NCI-H1417 treated with DMSO at 0.1 percent for 48 hours (cell line): ENCODE measurements at places on chromosomes 5 and 9.

DNA sequence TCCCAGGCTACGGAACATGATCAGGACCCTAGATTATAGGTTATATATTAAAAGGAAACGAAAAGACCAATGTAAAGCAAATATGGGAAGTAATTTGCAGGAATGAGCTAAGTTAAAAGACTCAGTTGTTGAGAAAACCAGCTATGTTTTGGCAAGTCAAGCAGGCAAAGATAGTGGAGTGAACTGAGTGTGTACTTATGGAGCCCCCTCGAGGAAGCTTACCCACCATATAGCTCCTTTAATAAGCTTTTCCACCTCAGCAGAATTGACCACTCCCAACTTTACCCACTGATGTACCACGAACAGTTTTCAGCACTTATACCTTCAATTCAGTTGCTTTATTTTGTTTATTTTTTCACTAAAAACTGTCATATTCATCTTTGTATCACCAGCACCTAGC is 57.3 kb upstream of the PJA2 start:
- DNase-seq, result no peak

GRCh38 chr5:4520559-4520958 is 619.6 kb upstream of the ADAMTS16 start:
- DNase-seq, result no peak

DNA sequence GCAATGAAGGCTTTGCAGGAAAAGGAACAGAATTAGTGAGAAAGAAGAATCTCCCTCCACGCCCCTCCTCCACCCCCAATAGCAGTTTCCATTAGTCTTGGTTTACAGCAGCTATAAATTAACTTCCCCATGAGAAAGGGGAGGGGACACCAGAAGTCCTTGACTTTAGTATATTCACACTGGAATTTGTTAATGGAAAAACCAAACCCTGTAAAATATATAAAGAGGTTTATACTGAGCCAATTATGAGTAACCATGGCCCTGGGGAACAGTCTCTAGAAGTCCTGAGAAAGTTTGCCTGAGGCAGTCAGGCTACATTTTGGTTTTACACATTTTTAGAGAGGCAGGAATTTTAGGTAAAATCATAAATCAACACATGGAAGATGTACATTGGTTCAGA is 88.5 kb downstream of the ALDH1A1 start:
- no peak for DNase-seq

DNA sequence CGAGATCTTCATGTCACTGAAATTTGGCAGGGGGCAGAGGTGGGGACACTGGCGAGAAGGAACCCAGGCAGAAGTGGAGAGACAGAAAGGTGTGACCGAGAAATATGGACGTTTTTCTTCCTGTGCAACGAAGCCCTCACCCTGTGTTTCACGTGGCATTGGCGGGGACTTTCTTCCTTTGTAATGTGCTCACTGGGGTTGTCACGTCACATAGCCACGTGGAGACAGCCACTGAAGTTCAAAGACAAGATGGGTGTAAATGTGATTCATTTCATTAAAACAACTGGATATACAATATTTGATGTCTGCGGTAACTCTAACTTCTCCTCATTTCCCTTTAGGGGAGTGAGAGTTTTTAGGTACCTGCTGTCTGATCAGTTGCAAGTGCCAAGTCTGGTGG is 225.7 kb downstream of the FSTL4 start:
- no peak for DNase-seq

GRCh38 chr5:72822944-72823343 is 6.5 kb downstream of the TNPO1 start:
- DNase-seq, result no peak

- DNase-seq, result no peak
Measured at GRCh38 chr9:100669968-100670367, 92.1 kb downstream of the CAVIN4 start.

GRCh38 chr5:79235261-79235633 is 684 bp upstream of the JMY start:
- DNase-seq, result no peak

GRCh38 chr9:79395755-79396154 is 176.0 kb upstream of the TLE4 start:
- DNase-seq, result peak; percentile 40

DNA sequence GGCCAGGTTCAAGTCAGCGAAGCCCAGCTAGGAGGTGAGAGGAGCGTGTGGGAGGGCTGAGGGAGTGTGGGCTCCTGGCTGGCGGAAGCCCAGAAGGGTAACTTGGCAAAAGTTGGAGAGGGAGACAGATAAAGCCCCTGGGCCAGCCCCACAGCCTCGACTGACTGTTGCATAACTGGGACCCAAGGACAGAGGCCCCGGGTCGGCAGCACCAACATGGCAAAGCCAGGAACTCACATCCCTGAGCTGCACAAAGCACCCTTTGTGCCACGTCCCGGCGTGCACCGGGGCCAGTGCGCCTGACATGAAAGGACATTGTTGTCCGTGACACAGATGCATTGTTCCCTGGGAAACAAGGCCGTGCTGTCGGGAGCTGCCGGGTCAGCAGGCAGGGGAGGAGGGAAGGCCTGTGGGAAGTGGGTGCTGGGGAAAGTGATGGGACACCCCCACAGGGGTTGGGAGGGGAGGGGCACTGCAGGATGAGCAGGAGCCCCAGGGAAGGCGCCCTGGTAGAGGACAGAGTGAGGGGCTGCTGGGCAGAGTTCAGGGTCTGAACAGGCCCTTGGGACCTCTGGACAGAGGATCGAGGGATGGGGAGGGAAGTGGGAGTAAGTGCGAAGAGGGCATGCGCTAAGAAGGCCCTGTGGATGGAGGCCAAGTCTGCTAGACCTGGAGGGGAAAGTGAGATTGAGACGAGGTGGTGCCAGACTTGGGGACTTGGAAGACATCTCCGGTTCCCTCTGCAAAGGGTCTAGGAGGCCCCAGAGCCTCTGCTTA is 13.0 kb upstream of the DPM2 start:
- DNase-seq, result no peak

GRCh38 chr5:147645197-147645596 is 135.3 kb upstream of the DPYSL3 start:
- DNase-seq, result no peak

DNA sequence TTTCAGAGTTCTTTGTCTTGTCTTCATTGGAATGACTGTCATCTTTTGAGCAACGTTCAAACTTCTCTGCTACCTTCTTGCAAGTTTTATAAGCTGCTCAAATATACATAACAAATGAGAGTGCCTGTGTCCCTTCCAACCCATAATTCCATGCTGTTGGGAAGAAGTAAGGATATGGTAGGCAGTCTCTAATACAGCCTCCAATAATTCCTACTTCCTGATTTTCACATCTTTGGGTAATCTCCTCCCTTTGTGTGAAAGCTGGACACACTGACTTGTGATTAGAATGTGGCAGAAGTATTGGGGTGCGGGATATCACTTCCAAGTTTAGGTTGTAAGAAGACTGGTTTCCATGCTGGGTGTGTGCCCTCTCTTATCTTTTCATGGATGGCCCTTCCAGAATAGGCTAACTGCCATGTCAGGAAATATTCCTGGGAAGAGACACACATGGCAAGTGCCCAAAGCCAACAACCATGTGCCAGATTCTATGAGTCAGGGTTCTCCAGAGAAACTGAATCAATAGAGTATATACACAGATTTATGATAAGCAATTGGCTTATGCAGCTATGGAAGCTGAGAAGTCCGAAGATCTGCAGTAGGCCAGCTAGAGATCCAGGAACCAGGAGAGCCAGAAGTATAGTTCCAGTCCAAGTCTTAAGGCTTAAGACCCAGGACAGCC is 531.3 kb downstream of the NTRK2 start:
- DNase-seq, result no peak

- no peak for DNase-seq
Measured at GRCh38 chr9:131584858-131585257, 39.5 kb downstream of the PRRT1B start.

DNA sequence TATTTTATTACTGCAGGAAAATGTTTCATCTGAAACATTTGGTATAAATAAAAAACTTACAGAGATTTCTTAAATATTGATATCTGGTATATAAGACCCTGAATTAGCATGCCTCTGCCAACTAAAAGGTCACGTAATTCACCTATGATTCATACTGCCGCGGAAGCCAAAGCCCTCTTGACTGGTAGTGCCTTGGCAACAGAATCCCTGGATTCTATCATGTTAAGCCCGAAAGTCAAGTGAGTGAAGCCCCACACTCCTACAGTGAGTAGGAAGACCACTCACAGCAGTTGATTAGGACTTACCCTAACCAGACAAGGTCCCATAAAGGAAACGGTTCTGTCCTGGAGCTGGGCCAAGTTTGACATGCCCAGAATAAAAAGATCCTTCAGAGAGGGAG is 175.6 kb upstream of the NREP start:
- DNase-seq, result no peak

DNA sequence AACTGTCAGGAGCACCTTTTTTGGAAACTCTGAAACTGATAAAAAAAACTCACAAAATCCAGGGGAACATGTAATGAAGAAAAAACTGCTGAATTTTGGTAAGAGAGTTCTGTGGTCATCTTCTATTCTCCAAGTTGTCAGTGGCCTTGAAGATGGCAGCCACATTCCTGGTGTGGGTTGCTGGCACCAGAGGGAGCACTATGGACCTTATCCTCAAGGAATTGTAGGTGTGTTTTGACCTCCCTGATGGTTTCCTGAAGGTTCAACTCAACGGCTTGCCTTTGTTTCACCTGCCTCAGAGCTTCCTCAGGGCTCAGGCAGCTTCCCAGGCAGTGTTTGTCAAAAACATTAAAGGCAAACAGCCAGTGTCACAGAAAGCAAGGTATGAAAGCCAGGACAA is 2.2 kb upstream of the SLC38A9 start:
- no peak for DNase-seq

GRCh38 chr9:100498592-100498991 is 25.6 kb downstream of the TMEFF1 start:
- DNase-seq, result no peak
